Posterior vena cava (tissue), 2 donors: ENCODE measurements at places on chromosomes 12 and 14. TPM values are rescaled to one million over a fixed set of nuclear protein-coding genes. Genes with fewer than 3 reads are reported as not detected.

GRCh38 chr12:117134059-117134458 lies 34.8 kb upstream of the TESC start:
- peak; percentile 64 for DNase-seq

DNA sequence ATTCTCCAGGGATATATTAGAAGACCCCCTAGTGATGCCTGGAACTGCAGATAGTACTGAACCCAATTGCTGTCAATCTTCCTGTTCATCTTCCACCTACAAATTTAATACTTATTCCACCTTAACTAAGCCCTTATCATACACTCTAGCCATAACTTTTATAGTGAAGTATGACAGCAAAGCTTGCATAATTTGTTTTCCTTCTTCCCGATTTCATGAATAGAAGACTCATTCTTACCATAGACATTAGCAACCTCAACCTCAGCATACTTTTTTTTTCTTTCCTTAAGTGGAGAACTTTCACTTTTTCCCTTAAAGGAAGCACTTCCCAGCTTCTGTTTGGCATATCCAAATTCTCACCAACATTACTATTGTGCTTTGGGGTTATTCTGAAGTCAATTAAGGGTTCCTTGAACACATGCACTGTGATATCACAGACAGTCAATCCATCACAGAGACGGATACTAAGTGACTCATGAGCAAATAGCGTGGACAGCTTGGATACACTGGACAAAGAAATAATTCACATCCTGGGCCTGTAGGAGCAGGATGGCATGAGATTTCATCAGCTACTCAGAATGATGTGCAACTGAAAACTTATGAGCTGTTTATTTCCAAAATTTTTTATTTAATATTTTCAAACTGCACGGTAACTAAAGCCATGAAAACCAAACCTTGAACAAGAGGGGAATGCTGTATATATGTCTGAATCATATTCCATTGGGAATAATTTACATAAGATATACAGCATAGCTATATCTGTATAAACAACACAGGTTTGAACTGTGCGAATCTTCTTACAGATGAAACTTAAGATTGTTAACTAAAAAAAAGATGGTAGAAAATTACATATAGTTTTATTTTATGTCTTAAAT lies 63.9 kb downstream of the SYT1 start:
- DNase-seq = no peak

The FAIM2 gene
- 2.5 TPM for total RNA-seq

DNA sequence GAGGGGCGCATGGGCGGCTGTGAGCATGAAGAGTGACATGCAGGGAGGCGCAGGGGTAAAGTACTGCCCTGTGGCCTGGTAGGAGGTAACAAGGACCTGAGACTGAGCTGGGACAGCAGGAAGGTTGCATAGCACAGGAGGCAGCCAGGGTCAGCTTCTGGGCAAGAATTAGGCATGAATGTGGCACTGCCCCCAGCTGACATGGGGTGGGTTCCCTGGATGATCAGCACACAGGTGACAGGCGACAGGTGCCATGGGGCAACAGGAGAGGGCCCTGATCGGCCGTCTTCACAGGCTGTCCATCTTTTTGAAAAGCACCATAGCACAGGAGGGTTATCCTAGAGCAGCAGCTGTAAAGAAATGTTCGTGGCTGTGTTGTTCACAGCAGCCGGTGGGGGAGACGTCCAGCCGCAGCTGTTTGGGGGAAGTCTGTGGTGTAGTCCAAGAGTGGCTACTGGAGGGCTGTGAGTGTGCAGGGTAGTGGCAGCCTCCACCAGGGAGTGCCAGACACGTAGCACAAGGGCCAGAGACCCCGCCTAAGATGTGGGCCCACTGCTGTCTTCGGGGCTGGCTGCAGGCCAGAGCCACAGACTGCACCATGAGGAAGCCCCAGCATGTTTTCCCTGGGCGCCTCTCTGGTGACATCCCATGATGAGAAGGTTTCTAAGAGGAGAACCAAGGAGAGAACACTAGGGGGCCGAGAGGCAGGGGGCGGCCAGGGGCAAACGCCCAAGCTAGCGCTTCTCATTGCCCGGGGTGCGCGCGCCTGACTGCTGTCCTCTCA lies 8.4 kb downstream of the CLBA1 start:
- DNase-seq = peak; percentile 77

The ADAMTS20 gene
- total RNA-seq = not detected

- no peak for DNase-seq
These were observed 855.3 kb downstream of the DIO2 start for GRCh38 chr14:79356040-79356439.

The CLEC1B gene
- not detected for total RNA-seq

DNA sequence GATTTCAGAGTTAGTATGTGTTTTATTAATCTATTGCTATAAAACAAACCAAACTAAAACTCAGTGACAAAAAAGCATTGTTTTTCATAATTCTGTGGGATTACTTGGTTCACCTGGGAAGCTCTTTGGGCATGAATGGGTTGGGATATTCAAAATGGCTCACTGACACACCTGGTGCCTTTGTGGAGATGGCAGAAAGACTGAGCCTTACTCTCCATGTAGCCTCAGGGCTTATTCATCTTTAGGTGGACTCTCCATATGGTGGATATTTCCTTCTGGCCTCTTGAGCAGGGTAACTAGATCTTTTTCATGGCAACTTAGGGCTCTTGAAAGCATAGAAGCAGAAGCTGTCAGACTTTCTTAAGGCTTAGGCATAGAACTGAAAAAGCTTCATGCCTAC lies 1102.8 kb upstream of the SEL1L start:
- DNase-seq = no peak

The B3GNT4 gene
- total RNA-seq = 0.10 TPM

GRCh38 chr12:32091696-32092095 lies 15.0 kb upstream of the BICD1 start:
- DNase-seq = no peak

DNA sequence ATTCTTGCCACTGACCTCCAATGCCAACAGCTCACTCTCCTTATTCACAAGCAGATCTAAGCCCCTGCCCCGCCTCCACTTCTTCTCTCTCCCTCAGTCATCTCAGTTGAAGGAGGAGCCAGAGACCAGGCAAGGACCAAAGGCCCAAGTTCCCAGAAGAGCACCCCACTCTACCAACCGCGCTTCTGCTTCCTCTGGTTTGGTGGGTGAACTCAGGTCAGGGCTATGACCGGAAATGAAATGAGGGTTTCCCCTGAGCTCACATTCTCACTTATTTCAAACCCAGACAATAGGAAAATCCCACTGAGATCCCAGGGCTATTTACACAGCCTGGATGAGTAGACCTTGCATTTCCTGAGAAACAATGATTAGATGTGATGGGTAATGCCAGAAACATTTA lies 9.9 kb downstream of the DPF3 start:
- no peak for DNase-seq

The PROX2 gene
- total RNA-seq = not detected

DNA sequence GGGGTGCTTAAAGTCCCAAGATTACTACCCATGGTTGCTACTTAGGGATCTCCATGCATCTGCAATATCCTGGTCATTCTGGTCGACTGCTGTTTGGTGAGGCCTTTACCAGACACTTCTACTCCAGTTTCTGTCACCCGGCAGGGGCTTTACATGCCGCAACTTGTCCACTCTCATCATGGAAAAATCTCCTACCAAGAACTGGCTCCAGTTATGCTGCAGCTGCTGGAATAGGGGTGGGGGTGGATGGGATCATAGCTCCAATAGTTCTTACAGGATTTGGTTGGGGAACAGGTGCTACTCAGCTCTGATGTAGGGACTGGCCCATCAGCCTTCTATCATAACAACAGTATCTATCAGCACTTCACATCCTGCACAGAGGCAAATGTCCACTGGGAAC lies 51.6 kb downstream of the SPTB start:
- DNase-seq = no peak

- no peak for DNase-seq
These were observed 33.8 kb upstream of the PTGDR start for GRCh38 chr14:52233693-52234092.

DNA sequence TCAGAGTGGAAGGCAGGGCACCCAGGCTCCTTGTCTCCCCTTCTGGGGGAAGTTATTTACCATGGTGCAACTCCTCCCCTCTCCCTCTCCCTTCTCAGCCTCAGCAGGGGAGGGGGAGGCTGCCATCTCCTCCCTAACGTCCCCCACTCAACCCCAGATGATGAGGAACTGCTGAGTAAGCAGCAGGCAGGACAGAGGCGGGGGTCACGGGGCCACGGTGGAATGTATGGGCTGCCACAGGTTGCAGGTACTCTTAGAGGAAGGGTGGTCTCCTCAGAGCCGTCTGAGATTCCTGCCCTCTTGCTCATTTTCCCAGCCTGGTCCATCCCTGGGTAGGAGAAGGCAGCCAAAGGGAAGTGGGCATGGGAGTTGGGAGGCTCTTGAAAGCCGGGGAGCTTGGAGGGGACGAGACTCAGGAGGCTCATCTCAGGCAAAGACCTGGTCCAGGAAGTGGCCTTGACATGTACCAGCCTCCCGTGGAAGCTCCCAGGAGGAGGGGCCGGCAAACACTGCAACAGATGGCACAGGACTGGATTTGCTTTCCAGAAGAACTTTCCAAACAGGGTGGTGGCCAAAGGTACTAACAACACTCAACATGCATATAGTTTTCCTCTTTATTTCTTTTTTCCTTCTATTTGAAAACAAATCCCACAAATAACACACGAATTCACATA lies 19.0 kb downstream of the RIN3 start:
- no peak for DNase-seq

The ACRBP gene
- 1.3 TPM for total RNA-seq

DNA sequence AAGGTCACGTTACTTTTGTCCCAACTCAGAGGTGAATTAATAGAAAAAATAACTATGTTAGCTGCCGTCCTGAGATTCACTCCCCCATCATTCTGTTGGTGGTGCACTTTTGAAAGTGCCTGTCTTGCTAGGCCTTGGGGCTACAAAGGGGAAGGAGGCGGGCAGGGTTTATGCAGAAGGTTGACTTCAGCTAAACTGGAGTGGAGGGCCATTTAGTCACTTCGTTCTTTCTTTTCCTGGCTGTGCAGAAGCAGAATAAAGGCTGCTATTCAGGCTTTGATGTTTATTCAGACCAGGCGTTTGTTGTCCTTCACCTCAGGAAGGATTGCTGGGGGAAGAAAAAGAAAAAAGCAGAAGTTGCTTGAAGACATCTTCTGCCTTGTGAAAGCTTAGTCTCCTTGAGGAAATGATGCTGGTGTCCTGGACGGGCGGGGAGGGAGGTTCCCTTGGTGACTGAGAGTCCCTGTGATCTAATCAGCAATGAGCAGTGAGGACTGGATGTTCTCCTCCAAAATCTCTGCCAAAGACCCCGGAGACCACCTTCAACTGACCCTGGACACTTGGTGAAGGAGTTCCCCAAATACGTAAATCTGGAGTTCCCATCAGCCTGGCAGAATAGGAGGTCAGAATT lies 4.0 kb downstream of the GLT1D1 start:
- DNase-seq = no peak

GRCh38 chr14:56124327-56124726 lies 6.1 kb downstream of the PELI2 start:
- DNase-seq = no peak

- DNase-seq = no peak
These were observed 28.8 kb upstream of the GZMB start for GRCh38 chr14:24662753-24663152.
